Osteoblast (primary cell): ENCODE measurements at places on chromosomes 3 and 15. TPM values are rescaled to one million over a fixed set of nuclear protein-coding genes. Genes with fewer than 3 reads are reported as not detected.

GRCh38 chr15:25793354-25794050, 69.6 kb downstream of the ATP10A start:
- DNase-seq, result peak; percentile 22

DNA sequence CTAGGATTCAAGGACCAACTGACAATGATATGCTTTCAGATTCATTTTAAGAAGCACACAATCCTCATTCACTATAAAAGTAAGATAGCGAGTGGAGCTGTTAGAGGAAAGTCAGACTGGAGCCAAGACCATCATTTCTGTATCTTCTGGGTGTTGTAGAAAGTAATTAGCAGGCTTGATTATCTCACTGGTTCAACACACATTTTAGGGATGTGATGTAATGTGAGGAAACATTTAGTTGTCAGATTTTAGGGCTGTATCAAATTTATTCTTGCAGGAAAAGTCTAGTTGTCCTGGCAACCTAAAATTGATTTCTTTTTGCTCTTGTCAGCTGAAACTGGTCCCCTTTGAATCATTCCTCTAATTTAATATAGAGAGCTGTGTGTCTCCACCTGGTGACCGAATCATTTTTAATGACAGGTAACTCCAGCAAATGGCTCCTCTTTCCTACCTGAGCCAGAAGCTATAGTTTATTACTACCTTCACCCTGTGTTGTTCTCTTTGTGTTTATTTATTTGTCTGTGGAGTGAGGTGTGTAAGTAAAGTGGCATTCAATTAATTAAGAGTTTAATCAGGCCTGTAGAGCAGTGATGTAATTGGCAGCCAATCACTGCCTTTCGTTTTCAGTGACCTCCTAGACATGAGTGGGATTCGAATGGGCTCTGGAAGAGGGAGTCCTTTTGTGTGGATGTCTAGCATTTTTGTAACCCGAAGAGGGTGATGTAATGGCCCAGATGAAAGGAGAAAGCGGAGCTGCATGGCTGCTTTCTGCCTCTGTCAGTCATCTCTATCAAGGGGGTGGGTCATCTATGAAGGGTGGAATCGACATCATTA, 125.8 kb downstream of the LPP start:
- DNase-seq, result no peak

Gene ACTRT3
- 4.3 and 4.7 TPM in 2 replicates for total RNA-seq

DNA sequence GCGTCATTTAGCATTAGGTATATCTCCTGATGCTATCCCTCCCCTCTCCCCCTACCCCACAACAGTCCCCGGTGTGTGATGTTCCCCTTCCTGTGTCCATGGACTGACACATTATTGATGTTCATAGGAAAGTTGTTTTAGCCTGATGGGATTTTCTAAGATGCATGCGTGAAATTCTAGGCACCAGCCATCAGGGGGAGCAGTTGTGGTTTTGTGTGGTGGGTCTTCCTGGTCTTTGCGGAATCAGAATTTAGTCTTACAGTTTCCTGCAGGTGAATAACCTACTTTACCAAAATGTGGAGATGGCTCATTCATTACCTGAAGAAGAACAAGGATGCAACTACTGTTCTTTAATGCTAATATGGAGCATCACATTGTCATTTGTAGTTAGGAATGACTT, 455.0 kb upstream of the THBS1 start:
- no peak for DNase-seq

DNA sequence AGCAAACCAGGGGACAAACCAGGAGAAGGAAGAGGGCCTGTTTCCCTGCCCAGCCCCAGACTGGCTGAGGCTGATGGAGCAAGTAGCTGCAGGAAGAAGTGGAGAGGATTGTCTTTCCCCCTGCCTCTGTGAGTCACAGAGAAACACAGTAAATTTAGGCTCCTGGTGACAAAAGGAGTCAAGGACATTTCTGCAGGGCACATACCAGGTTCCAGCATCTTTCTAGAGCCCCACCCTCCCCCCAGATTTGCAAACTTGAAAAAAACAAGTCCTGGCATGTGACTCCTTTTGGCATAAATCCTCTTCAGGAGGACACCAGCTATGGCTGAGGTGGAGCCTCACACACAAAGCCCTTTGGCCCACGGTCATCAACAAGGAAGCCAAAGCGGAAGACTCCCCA, 17.8 kb downstream of the PLD1 start:
- DNase-seq, result no peak

GRCh38 chr3:65532215-65532614, 506.5 kb downstream of the MAGI1 start:
- DNase-seq, result no peak

Gene RAD54L2
- total RNA-seq, result 22.7 and 23.2 TPM in 2 replicates

DNA sequence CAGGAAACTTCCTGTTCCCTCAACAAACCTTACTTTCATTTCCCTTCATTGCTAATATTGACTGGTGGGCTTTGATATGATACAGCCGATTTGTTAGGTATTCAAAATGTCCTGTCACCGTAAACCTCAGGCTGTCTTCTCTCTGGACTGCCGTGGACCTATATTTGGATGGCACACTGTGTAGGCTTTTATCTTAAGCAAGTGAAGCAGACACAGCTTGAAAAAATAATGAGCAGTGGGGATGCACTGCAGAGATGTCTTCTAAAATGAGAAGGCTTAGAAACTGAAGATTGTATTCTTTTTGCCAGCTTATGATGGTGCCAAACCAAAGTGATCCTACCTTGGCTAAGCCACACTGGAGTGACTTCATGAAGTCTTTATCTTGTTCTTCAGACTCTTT, 266.3 kb downstream of the NR1D2 start:
- DNase-seq, result no peak

DNA sequence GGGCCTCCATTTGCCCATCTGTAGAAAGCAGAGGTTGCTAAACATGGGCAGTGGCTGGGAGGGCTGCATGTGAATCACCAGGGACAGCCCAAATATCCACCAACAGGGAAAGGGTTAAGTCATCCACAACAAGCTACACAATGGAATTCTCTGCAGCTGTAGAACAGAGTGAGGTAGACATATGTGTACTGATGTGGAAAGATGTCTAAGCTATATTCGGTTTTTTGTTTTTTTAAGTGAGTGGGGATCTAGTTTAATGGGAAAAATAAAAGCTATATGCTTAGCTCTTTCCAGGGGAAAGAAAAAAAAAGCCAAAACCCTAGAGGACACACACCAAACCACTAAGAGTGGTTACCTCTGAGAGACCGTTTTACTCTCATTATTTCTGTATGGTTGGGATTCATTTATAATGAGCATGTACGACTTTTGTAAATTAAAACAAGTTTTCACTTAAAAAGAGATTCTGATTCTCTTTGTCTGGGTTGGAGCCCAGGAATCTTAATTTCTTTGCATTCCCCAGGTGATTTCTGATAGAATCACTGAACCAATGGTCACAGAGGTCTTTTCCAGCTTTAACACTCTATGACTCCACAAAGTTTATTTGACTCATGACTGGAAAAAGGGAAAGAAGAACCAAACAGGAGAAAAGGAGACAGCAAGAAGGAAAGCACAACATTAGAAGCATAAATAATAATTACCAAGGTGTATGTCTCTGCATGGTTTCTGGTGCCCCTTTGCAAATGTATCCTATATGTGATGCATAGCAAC, 19.1 kb downstream of the CRABP1 start:
- DNase-seq, result no peak

Gene EPHB1
- 0.36 and 1.5 TPM in 2 replicates for total RNA-seq

Gene POLQ
- 1.4 and 1.5 TPM in 2 replicates for total RNA-seq

GRCh38 chr3:153290268-153291015, 128.4 kb downstream of the RAP2B start:
- DNase-seq, result no peak

DNA sequence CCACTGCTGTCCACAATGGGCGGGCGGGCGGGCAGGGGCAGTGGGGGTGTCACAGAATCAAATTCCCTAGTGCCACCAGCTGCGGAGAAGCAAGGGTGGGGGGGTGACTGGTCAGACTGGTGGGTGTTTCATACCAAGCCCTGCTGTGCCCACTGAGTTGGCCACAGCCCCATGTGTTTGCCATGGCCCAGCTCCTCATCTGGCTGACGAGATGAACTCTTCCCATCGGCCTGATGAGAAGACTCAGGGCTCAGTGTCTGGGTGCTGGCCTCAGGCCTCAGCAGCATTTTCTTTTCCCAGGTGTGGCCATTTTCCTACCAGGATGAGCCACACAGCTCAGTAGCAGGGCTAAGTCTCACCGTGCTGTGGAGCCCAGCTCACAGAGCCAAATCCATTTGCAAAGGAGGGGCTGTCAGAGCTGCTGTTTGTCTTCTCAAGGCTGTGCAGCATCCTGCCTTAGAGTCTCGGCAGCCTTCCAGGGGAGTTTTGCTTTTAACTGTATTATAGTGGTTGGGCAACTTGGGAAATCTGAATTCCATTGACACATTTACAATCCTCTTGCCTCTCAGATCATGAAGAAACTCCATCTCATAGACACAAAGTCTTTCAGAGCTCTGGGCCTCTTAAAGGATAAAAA, 176.8 kb downstream of the ABHD5 start:
- DNase-seq, result no peak

Gene LRRC49
- 13.0 and 18.1 TPM in 2 replicates for total RNA-seq

DNA sequence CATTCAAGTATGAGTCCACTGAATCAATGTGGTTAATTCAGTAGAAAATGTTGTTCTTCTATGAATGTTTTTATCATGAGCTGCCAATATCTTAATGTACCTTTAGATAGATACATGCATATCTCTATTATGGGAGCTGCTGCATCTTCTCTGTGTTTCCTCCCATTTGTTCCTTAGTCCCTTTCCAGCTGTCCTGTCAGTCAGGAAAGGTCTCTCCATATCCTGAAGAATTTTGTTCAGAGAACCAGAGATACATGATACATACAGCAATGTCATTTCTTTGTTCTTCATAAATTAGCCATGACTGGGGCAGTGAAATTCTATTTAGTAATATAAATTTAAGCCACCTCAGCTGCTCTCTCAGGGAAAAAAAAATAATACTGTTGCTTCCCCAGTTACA, 103.7 kb downstream of the P3H2 start:
- no peak for DNase-seq

DNA sequence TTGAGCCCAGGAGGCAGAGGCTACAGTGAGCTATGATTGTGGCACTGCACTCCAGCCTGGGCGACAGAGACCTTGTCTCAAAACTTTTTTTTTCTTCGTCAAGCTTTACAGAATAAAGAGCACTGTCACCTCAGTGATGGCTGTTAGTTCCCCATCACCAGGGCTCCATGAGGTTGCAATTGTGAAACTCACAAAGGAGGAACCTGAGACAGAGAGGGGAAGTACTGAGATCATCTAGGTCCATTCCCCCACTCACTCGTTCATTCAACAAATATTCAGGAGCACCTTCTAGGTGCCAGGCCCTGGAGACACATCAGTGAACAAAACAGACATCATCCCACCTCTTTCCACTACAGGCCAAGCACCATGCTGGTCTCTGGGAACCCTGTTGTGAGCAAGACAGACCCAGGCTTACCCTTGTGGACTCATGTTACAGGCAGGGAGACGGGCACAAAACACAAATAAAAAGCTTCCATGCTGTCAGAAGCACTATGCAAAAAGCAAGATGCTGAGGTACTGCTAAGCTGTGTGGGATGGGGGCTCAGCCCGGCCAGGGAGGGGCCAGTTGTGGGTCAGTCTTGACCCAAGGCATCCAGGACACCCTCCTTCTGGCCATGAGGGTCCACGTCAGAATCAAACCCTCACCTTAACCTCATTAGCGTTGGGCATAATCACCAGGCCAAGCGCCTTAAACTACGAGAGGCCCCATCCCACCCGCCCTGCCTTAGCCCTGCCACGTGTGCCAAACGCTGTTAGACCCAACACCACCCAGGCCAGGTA, 2.1 kb upstream of the RHO start:
- DNase-seq, result no peak

GRCh38 chr15:72365844-72366243, 10.0 kb downstream of the HEXA start:
- no peak for DNase-seq

DNA sequence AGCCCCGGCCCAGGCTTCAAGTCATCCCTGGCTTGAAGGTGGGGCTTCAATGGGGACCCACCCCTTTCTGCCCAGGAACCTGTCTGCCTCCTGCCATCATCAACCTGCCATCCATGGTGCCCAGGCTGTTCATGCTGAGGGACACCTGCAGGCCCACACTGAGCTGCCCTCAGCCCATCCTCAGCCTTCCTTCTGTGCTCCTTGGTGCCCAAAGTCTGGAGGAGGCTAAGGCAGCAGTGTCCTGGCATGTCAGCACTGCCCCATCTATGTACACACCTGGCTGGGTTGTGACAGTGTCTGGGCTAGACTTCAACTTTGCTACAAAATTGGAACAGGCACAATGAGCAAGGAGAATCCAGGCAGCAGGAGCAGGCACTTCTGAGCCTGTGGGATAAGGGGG, 745.3 kb upstream of the EPHA6 start:
- DNase-seq, result peak; percentile 18

DNA sequence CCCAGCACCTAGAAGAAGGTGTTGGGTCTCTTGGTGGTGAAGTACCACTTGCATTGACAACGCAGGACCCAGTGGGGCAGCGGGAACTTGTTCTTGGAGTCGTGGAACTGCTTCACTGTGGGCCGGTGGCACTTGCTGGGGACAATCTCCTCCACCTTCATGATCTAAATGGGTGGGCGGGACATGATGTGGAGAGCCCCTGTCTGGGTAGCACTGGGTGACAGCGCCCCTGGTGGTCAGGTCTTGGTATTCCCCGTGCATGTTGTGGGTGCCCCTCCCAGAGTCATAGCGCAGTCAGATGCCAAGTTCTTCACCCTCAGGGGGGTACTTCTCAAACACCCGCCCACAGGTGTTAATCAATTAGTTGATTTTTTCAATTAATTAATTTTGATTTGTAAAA, 60.2 kb downstream of the AGBL1 start:
- peak; percentile 45 for DNase-seq

DNA sequence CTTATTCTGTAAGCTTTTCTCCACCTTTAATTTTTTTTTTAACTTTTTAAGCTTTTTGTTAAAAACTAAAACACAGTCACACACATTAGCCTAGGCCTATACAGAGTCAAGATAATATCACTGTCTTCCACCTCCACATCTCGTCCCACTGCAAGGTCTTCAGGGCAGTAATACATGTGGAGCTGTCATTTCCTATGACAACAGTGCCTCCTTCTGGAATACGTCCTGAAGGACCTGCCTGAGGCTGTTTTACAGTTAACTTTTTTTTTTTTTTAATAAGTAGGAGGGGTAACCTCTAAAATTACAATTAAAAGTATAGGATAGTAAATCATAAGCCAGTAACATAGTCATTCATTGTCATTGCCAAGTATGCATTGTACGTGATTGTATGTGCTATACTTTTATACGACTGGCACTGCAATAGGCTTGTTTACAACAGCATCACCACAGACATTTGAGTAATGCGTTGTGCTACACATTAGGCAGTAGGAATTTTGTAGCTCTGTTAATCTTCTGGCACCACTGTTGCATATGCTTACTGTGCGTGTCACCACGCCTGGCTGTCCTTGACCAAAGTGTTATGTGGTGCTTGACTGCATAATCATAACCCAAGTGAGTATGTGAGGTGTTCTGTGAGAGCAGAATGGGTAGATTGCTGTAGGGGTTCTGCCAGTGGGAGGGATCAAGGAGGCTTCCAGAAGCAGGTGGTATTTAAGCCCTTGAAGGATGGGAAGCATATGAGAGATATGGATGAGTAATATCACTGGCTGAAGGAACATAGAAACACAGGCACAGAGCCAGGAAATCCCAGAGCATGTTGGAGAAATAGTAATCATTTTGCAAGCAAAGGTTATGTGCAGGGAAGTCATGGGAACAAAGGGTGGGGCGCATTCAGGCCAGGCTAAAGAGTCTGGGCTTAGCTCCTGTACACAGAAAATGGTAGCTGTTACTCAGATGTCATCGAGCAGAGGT, 18.3 kb downstream of the FBXO22 start:
- no peak for DNase-seq

GRCh38 chr3:129065016-129065719, 4.6 kb downstream of the GP9 start:
- DNase-seq, result peak; percentile 68
